Vagina (tissue), 2 donors: ENCODE measurements at places on chromosomes 2 and 18. TPM values are rescaled to one million over a fixed set of nuclear protein-coding genes. Genes with fewer than 3 reads are reported as not detected.
A peak's percentile ranks its signal among the peaks of the same experiment; 100 is the strongest.

- DNase-seq = no peak
Measured at GRCh38 chr2:287911-288757, at the start of gene ALKAL2. Gene ALKAL2 (minus strand): TSS chr2:288091. CDS start chr2:287835, 256 bp downstream.

- no peak for DNase-seq
Measured at GRCh38 chr18:2894841-2895370, 48.1 kb downstream of the EMILIN2 start.

GRCh38 chr2:211086049-211086448 lies 529.6 kb downstream of the CPS1 start:
- DNase-seq = no peak

The ERICH2 gene
- total RNA-seq = not detected

The EVA1A gene
- not detected for total RNA-seq

The CDC42EP3 gene
- 44.4 TPM for total RNA-seq

The DLX2 gene
- total RNA-seq = not detected

- peak; percentile 44 for DNase-seq
Measured at GRCh38 chr2:85803704-85804425, 50.1 kb downstream of the ATOH8 start.

DNA sequence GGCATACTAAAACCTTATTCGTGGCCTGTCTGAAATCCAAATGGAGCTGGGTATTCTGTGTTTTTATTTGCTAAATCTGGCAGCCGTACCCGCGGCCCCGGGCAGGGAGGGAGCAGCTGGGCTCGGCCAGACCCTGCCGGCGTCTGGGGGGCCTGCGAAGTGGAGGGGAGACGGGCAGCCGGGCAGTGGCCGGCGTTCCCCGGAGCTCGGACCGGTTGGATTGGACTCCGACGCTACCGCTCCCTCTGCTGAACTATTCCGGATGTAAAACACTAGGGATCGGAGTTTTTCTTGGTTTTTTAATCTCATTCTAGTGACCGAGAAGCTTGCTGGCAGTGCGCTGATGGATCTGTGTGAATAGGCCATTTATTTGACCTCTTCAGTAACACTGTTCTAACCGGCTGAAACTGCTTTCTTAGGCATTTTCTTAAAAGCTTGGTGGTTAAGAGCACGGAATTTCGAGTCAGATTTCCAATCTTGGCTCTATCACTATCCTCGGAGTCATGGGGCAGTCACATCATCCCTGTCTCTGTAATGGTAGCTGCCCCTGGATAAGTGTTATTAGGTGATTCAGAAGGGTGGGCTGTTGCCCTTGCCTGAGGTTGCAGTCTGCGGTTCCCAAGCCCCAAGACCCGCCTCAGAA lies 694 bp downstream of the UNC50 start:
- no peak for DNase-seq

- no peak for DNase-seq
Measured at GRCh38 chr2:173157676-173158293, 82.1 kb downstream of the MAP3K20 start.

DNA sequence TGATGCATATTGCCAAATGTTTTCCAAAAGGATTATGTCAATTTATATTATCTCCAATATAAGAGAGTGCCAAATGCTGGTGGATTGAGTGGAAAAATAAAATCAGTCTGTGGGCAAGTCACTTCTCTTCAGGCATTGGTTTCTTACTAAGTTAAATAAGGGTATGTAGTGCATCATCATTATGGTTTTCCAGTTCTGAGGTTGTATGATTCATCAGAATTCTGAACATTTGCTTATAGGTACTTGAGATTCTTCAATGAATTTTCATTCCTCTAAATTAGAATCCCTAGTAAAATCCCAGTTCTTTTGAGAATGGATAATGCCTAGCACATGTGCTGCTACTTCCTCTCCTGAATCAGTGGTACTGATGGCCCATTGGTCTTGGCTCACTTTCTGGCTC lies 188.9 kb upstream of the OSR1 start:
- no peak for DNase-seq

- no peak for DNase-seq
Measured at GRCh38 chr2:50116096-50117010, 915.6 kb downstream of the NRXN1 start.

- no peak for DNase-seq
Measured at GRCh38 chr2:127807678-127808353, 3.2 kb downstream of the WDR33 start.

- no peak for DNase-seq
Measured at GRCh38 chr2:149044500-149044899, 6.0 kb downstream of the LYPD6B start.

The CCDC178 gene
- total RNA-seq = 10.8 TPM

- no peak for DNase-seq
Measured at GRCh38 chr2:55490554-55490953, 29.0 kb upstream of the CFAP36 start.

The POMC gene
- total RNA-seq = 2.5 TPM

The SERPINB3 gene
- 464 TPM for total RNA-seq

- no peak for DNase-seq
Measured at GRCh38 chr18:75173738-75174137, 35.2 kb downstream of the PTGR3 start.

The GREB1L gene
- total RNA-seq = 0.98 TPM
